ENCODE measurements at places on chromosomes 11 and 22.

DNA sequence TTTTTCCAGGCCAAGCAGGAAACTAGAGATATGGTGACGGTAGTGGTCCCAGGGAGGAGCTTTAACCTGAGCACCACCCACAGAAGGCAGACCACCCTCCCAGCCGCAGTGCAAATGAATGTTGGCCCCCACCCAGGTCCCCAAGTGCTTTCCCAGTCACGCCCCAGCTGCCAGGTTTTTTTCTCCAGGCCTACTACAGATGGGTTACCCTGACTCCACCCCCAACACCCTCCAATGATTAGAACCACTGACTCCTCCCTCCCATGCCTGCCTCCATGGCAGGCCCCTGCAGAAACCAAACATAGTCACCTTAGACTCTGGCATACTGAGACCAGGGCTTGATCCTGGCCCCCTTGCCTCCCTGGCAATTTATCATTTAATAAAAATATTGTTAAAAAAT lies 58.7 kb upstream of the CHST1 start:
- no peak for DNase-seq

GRCh38 chr11:23217072-23217471 lies 356.8 kb upstream of the CCDC179 start:
- DNase-seq, result no peak

DNA sequence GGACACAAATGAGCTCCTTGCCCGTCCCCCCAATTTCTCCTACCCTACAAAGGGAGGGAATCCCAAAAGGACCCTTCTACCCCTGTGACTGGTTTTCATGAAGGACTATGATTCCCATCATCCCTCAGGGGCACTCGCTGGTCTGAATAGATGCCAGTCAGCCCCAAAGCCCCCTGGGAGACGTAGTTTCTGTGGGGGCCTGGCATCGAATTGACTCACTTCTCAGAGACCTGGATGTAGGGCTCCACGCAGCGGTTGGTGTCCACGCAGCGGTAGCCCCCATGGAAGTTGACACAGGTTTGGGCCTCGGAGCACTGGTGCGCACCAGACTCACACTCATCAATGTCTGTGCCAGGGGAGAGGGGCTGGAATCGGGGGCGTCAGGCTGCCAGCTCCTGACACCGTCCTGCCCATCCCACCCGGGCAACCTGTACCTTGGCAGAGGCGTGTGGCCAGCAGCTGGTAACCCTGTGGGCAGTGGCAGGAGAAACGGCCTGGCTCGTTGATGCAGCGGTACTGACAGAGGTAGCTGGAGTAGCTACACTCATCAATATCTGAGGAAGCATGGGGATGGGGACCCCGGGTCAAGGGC lies 4.4 kb downstream of the EFEMP2 start:
- DNase-seq, result peak; percentile 22

- DNase-seq, result no peak
Observed at GRCh38 chr11:72872012-72872411, 57.8 kb downstream of the ATG16L2 start.

DNA sequence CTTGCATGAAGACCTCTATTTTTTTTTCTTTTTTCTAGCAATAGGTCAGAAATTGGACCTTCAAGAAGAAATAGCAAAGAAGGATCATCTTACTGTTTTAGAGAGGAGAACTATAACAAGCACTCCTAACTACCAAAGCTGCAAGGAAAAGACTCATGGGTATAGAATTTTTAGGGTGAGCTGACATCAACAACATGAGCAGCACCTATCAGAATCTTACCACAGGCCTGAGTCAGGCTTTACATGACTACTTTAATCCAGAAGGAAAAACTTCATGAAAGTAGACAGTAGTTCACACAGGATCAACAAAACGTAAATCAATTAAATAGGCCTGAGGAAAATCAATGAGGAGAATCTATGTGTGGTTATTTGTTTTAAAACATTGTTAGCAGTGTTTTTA lies 130.5 kb downstream of the FAM76B start:
- DNase-seq, result no peak

DNA sequence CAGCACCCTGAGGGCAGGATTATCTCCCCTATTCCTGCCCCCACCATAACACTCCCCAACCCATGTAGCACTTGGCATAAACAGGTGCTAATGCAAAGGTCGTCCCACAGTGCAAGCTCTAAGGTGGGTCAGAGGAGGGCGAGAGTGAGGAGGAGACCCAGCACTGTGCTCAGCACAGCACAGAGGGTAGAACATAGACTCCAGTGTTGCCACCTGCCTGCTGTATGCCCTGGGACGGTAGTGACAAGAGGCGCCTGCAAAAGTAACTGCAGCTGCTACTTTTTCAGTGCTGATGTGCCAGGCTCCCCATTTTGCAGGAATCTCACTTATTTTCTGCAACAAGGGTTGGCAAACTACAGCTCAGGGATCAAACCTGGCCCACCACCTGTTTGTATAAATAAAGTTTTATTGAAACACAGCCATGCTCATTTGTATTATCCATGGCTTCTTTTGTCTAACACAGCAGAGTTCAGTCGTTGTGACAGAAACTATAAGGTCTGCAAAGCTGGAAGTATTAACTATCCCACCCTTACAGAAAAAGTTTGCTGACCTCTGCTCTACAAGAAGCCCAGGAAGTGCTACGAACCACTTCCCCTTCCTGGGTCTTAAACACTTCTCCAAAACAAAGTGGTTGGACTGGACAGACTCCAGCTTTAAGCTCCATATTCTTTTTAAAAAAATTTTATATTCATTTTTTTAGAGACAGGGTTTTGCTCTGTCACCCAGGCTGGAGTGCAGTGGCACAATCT lies 16.9 kb upstream of the CDC42BPG start:
- no peak for DNase-seq

DNA sequence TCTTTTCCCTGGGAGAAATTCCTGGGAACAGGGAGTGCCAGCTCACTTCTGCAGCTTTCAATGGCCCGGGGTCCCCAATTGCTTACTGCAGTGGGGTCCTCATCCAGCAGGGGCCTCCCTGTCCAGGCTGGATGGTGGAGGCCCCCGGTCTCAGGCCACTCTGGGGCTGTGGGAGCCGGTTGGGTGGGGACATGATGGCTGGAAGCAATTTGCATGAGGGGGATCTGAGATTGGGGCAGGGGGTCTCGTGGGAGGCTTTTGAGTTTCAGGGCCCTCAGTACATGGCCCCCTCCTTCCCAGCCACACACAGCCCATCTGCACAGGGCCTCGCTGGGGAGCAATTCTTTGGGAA lies 25.2 kb downstream of the MRGPRD start:
- no peak for DNase-seq

- DNase-seq, result no peak
Observed at GRCh38 chr22:34299496-34299895, 379.2 kb upstream of the LARGE1 start.

DNA sequence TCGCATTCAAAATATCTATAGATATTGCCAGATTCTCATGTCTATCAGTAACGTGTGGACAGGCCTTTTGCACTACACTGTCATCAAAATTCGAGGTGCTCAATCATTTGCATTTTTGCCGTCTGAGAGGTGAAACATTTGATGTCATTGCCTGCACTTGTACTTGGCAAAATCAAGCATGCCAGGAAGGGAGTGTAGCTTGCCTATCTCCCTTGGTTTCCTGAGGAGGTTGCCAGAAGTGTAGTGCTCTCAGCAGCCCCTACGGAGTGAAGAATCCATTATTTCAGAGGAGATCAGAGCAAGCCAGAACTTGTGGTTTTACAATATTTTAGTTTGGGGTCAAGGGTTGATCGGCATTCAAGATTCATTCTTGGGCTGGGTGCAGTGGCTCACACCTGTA lies 30.2 kb upstream of the APOL5 start:
- DNase-seq, result no peak

- no peak for DNase-seq
Observed at GRCh38 chr11:112394304-112394703, 133.6 kb upstream of the PLET1 start.

DNA sequence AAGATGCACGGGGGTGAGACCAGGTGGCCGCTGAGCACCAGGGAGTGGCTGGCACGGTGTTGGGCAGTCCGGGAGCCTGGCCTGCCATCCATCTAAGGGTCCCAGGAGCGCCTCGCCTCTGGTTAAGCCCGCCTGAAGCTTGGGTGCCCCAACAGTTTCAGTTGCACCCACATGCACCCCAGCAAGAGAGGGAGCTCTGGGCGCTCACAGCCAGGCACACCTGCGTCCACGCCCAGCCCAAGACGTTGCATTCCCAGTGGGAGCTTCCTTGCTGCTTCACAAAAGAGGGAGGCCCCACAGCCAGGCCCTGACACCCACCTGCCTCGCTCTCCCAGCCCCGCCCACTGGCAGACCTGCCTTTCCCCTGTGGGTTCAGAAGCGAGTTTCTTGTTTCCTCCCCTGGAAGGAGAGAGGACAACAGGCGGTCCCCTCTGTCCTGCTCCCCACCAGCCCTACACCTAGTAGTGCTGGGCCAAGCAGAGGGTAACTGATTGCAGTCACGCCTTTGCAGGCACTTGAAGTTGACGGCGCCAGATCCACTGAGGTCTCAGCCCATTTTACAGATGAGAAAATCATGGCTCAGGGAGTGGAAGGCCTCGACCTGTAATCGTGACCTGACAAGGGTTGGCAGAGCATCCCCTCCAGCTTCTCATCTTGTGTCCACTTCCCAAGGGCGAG lies 35.4 kb downstream of the OSBPL5 start:
- DNase-seq, result no peak

DNA sequence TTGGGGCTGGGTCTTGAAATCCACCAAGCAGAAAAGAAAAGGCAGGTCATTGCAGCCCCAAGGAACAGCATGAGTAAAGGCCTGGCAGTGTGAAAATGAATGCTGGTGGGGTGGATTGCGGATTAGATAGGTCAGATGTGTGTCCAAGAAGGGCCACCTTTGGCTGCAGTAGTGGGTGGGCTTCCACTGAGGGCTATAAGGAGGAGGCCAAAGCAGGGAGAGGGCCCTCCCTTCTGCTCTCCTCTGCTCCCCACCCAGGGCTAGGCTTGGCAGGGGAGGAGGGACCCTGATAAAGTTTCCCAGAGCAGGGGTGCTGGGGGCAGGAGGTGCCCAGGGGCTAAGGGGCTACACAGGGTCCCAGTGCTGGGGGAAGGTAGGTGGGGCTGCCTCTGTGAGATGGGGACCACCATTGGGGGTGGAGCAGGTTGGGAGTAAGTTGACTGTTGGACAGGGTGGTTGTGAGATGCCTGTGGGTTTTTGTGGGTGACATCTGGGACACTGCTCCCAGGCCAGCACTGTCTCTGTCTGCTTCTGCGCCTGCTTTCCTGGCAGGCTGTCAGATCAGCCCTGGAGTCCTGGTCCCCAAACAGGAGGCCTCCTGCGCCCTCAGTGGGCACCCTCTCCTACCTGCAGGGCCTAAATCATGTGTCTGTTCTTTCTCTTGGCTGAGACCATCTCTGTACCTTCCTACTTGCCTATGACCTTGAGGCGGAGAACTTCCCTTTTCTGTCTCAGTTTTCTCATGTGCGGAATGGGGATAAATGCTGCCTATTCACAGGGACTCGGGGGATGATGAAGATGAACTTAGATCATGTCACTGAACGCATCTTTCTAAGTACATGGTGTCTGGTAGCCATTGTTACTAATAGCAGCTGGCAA lies 1.9 kb downstream of the CAPN5 start:
- no peak for DNase-seq

- DNase-seq, result no peak
Observed at GRCh38 chr22:28407645-28408044, 272.0 kb downstream of the TTC28 start.

GRCh38 chr11:110160016-110160415 lies 66.8 kb downstream of the ZC3H12C start:
- no peak for DNase-seq

- no peak for DNase-seq
Observed at GRCh38 chr11:120310870-120311269, 14.2 kb upstream of the TLCD5 start.

GRCh38 chr11:72300268-72300667 lies 56.3 kb upstream of the PHOX2A start:
- DNase-seq, result no peak

- no peak for DNase-seq
Observed at GRCh38 chr22:47548953-47549740, 786.7 kb downstream of the TBC1D22A start.

DNA sequence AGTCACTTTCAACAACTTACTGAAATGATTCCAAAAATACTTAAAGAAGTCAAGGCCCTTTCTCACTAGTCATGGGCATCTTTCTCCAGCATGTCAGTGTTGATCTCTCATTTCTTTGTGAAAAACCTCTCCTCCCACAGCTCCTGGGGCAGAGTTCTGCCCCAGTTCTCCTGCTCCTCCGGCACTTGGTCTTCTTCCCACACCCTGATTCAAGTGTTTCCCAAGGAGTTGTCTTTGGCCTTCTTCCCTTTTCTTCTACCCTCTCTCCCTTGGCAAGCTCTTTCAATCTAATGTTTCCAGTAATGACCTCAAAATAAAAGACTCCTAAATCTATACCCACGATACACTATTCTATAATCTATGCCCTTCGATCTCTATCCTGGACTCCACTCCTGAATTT lies 42.1 kb upstream of the CCDC34 start:
- no peak for DNase-seq

DNA sequence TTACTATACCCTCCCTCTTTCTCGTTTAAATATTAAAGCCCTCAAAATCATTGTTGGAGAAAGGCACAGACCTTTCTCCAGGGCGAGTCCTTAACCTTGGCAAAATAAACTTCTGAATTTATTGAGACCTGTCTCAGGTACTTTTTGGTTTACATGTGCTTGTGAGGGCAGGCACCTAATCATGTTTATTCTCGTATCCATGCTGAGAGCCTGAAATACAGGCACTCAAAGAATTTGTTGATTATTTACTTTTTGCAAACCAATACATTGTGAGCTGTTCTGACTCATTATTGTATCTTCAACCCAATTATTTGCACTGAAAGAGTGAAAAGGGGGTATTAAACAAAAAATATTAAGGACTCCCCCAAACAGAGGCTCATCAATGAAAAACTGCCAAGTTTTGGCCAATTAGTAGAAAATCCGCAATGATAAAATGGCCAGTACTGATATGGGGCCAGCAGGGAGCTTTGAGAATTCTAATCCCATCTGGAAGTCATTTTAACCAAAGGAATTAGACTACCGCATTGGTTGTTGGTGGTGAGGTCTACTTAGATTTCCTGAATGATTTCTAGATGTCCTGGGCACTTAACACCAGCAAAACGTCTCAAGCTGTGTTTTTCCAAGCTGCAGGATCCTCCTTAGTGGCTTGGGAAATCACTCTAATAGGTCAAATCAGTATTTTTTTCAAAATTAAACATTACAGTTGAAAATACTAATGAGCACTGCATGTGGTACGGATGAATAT lies 157.3 kb downstream of the SWAP70 start:
- DNase-seq, result no peak

GRCh38 chr11:125489166-125489565 lies 6.9 kb downstream of the FEZ1 start:
- no peak for DNase-seq

DNA sequence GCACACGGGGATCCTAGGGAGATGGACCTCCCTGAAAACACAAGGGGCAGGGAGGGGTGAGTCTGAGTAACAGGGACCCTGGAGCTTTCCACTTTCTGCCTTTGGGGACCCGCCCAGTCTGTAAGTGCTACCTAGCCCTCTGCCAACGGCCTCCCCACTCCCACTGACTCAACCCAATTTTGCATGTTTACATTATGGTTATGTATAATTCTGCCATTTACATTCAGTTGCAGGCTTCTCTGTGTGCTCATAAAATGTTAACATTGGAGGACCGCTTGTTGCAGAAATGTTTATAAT lies 105.8 kb downstream of the DSCAML1 start:
- DNase-seq, result no peak

Measured in midbrain (tissue), 1 donor.